ENCODE measurements at places on chromosomes 3 and 15.

GRCh38 chr15:53962646-53963561 is 15.3 kb upstream of the UNC13C start:
- peak; percentile 14 for DNase-seq

- no peak for DNase-seq
Observed at GRCh38 chr15:89654847-89655805, at the start of gene KIF7. TSS of gene KIF7 (minus strand) at chr15:89655467. CDS start at chr15:89652930, 2,537 bp downstream.

DNA sequence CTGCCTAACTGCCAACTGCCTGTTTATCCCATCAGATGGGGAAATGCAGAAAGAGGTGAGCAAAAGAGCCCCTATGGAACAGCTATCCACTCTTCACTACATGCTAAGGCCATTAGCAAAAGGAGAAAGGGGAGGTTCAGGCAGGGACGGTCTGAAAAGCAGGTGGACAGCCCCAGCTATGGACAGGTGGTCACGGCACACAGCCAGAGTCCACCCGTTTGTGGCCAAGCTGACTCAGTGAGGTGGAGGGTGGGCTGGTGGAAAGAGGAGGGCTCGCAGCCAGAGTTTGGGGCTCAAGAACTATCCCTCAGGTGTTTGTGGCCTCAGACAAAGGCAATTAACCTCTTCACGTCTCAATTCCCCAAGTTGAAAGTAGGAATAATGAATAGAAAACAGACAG is 148.9 kb upstream of the UBE2E1 start:
- no peak for DNase-seq

DNA sequence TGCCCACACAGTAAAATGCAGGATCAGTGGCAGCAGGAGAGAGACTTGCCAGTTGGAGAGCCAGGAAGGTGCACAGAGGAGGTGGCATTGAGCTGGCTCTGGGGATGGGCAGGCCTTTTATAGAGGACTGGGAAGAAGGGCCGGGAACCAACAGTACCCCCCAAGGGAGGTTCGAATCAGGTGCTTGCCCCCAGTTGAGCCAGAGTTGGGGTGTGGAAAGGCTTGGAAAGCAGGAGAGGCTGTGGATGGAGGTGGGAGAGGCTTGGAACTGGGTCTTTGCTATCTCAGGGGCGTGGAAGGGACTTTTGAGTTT is 107.6 kb downstream of the KLF13 start:
- no peak for DNase-seq

GRCh38 chr15:40909662-40910630 is 15.7 kb downstream of the VPS18 start:
- DNase-seq: no peak

DNA sequence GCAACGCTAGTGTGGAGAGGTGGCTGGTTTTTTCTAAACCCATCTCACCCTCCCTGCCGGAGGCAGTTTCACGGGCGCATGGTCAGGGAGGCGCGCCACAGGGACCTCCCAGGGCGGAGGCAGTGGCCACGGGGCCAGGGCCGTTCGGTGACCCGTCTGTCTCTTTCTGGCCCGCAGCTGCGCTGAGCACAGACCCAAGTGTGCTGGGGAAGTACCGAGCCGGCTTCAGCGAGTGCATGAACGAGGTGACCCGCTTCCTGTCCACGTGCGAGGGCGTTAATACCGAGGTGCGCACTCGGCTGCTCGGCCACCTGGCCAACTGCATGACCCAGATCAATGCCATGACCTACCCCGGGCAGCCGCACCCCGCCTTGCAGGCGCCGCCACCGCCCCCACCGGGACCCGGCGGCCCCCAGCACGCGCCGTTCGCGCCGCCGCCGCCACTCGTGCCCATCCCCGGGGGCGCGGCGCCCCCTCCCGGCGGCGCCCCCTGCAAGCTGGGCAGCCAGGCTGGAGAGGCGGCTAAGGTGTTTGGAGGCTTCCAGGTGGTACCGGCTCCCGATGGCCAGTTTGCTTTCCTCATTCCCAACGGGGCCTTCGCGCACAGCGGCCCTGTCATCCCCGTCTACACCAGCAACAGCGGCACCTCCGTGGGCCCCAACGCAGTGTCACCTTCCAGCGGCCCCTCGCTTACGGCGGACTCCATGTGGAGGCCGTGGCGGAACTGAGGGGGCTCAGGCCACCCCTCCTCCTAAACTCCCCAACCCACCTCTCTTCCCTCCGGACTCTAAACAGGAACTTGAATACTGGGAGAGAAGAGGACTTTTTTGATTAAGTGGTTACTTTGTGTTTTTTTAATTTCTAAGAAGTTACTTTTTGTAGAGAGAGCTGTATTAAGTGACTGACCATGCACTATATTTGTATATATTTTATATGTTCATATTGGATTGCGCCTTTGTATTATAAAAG is 1.8 kb downstream of the HES1 start:
- DNase-seq: peak; percentile 62

- DNase-seq: no peak
Observed at GRCh38 chr3:53536282-53536681, 41.9 kb downstream of the CACNA1D start.

DNA sequence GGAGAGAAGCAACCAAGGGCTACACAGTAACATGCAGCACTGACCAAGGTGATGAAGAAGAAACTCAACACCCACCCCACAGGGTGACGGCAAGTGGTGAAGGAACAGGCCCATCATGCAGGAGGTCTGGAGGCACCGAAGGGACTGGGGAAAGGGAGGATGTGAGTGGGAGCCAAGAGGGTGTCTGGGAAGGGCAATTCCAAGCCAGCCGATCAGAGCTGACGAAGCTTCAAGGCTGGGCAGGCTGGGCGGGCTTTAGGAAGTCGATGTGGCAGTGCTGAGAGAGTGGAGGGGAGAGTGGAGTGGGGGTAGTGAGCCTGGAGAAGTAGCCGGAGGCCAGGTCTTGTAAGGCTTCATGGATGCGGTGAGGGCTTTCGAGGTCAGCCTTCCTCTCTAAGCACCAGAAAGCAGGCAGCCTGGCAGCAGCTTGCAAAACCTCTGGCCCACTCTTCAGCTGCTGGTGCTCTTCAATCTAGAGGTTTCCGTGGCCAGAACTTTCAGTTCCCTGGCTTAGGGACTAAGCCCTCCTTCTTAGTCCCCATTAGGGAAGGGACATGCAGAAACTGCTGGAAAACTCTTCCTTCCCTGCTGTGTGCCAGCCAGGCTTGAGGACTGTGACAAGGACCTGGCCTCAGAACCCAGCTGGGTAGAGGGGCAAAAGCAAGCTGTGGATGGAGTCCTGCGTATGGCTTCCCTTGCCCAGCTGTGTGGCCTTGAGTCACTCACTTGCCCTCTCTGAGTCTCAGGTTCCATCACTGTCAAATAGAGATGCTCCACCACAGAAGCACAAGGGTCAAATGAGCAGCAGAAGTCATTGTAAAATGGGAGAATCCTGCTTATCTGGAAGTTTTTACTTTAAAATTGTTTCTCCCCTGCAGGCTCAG is 72.1 kb downstream of the TLE3 start:
- no peak for DNase-seq

GRCh38 chr3:179972881-179973423 is 63.8 kb downstream of the PEX5L start:
- no peak for DNase-seq

GRCh38 chr3:172271386-172271976 is 176.8 kb downstream of the GHSR start:
- DNase-seq: no peak

- DNase-seq: no peak
Observed at GRCh38 chr15:56839099-56839498, 79.3 kb upstream of the TCF12 start.

DNA sequence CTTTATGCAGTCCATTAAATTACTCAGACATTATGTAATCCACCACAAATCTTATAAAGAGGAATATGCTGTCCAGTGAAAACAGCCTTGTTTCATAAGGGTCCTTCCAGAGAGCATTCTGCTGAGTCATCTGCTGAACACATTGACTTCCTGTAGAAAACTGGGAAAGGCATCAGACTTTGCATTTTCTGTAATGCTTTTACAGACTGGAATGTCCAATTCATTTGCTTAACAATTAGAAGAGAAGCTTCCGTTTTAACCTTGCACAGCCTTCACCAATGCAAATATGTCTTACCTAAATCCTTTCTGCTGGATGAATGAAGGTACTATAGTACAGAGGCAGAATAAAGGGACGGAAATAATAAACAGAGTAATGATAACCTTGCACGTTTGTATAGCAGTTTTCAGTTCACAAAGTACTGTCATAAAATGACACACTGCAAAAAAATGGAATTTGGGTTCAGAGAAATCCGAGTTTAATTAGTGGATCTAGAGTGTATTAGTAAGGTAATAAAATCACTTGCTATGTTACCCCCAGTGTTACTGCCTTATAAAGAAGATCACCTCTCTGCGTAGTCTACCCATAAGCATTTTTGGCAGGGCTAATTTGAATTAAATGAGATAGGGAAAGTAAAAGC is 301.5 kb downstream of the PYDC2 start:
- DNase-seq: no peak

- peak; percentile 20 for DNase-seq
Observed at GRCh38 chr15:58138106-58138505, at the start of gene AQP9. TSS of gene AQP9 (plus strand) at chr15:58138381. CDS start at chr15:58138566, 185 bp downstream.

All from prostate gland (tissue), 2 donors.